ENCODE measurements at places on chromosomes 1 and 21.

DNA sequence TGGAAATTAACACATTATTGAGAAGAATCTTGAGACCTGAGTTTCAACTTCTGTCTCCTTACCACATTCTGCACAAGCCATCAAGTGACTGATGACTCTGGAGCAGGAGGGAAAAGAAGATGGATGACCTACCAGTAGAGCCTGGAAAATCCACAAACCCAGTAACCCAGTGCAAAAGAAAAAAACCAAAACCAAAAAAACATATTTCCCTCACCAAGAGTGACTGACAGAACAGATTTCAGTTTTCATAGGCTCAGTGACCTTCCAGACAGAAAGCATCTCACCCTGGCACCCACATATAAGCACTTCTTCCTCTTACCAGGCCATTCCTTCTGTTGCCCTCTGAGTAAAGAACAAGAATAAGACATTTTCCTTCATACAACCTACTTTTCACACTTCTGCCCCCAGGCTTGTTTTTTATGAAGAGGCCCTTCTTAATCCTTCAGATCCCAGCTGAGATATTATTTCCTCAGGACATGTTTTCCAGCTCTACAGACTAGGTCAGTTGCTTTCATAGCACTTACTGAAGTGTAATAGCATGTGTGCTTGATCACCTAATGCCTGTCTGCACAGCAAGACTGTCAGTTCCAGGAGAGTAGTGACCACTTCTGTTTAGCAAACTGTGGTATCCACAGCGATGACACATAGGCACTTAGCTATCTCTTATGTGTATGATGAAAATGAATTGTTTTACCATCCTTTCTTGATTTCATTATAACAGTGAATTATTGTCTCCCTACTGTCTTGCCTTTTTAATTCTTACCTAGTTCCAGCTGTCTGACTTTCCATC lies 4.0 kb downstream of the TSACC start:
- no peak for DNase-seq

- no peak for DNase-seq
Measured at GRCh38 chr1:192811594-192812239, 2.9 kb downstream of the RGS2 start.

GRCh38 chr1:91404151-91405012 lies at the start of gene HFM1:
HFM1 (minus strand) TSS chr1:91404837; CDS start chr1:91401082, 3,755 bp downstream.
- DNase-seq, result peak; percentile 28

GRCh38 chr1:50531027-50531426 lies 107.8 kb upstream of the DMRTA2 start:
- DNase-seq, result no peak

DNA sequence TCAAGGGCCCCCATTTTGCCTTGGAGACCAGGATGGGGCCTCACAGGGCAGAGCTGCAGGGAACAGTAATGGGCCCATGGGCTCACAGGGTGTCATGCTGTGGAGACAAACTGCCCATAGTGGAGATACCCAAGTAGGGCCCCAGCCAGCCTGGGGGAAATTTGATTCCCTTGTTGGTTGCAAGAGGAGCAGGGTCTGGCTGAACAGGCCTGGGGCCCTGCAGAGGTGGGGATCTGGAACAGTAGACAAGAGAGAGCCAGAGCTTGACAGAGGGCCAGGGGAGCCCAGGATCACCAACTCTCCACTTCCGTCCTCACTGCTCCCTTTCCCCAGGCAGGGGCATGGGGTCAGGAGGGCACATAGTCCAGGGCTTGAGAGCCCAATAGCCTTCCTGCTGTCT lies 8.7 kb downstream of the S100B start:
- DNase-seq, result no peak

DNA sequence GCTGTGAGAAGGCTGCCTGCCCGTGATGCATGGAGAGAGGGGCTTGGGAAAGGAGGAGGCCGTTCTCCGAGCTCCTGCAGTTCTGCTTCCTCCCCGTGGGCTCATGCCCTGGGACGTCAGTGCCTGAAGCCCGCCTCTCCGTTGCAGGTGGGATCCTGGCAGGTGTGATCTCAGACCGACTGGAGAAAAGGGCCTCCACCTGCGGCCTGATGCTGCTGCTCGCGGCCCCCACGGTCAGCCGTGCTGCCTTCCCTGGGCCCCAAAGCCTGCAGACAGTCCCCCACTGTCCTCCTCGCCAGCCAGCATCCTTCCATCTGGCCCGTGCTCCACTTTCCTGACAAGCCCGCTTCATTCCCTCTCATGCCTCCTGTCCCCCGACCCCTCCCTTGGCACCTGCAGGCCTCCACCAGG lies 50.9 kb downstream of the SLC37A1 start:
- no peak for DNase-seq

- DNase-seq, result no peak
Measured at GRCh38 chr1:115006191-115006590, 23.4 kb upstream of the TSHB start.

DNA sequence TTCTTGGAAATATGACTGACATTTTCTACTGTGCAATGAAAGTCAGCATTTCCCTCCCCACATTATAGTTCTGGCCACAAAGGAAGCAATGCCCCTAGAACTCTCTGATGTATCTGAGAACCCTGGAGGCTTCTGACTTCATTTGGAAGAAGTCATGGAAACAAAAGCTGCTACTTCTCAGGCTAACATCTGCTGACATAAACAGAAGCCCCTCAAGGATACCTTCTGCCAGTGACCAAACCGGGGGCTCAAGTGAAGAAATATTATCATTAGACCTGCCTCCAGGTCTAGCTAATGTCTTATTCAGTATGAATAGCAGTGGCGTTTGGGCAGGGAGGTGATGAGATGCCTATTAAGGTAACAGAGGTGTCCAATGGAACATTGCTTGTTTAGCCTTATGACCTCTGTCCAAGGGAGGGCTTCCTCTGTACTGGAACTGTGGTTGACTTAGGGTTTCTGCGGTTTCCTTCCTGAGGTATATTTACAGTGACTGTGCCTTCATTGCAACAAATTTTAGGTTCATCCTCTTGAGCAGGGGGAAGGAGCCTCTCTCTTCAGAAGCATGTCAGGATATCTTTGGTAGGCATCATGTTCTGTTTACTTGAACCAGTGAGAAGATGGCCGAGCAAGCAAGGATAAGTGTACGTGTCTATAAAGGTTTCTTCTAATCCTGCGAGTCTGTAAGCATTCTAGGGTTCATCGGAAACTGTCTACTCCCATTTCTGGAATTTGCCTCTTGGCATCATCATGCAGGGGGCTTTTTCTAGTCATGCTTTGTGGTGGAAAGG lies 161.7 kb downstream of the PBX1 start:
- no peak for DNase-seq

GRCh38 chr1:172682812-172683211 lies 23.9 kb downstream of the FASLG start:
- DNase-seq, result no peak

DNA sequence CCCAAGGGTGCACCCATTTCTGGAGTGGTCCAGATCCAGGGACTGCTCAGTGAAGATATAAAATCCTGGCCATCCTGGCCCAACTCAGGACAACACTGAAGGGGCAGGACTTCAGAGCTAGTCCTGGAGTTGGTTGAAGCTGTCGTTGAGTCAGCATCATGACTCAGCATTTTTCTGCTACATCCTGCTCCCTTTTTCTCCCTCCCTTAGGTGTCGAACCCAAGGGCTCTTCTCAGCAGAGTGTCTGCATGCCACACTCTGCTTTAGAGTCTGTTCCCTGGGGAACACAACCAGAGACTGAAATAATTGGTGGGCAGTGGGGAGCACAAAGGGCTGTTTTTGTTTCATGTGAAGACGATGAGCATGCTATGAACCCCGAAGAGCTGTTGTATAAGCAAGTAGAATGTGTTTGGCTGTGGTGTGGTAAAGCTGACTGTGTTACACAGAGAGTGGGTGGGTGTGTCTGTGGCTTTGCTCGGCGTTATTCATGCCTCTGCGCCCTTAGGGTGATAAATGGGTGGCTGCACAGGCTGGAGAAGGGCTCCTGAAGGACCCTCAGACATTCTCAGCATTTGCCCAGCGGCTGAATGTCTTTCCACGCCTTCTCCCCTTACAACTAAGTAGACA lies 167.2 kb downstream of the CYYR1 start:
- no peak for DNase-seq

GRCh38 chr1:23449958-23450357 lies 25.4 kb upstream of the TCEA3 start:
- DNase-seq, result no peak

- no peak for DNase-seq
Measured at GRCh38 chr21:38780879-38781278, 24.9 kb upstream of the ETS2 start.

DNA sequence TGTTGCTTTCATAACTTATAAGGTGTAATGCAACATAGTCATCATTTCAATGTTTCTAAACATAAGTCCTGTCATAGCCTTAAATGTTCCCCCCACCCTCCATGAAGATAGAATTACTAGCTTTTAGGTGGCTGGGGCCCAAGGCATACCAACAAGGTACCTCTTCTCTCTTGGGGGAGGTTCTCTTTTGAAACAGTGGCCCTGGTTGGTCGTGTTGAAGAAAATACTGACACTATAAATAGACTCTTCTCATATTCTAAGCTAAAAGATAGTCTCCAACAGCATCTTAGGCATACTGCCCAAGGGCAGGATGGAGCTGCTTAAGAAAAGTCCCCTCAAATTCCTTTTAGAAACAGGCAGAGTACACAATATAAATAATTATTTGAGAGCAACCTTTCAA lies 255.0 kb downstream of the FAF1 start:
- no peak for DNase-seq

Measured in stimulated activated CD4-positive, alpha-beta T cell treated with anti-CD3 and anti-CD28 coated beads, Interleukin-2, amount 100 ng/mL, for 4 hours (primary cell).